Stimulated activated CD4-positive, alpha-beta T cell treated with anti-CD3 and anti-CD28 coated beads, Interleukin-4, amount 100 ng/mL, for 24 hours (primary cell): ENCODE measurements at places on chromosomes 1 and 21.

DNA sequence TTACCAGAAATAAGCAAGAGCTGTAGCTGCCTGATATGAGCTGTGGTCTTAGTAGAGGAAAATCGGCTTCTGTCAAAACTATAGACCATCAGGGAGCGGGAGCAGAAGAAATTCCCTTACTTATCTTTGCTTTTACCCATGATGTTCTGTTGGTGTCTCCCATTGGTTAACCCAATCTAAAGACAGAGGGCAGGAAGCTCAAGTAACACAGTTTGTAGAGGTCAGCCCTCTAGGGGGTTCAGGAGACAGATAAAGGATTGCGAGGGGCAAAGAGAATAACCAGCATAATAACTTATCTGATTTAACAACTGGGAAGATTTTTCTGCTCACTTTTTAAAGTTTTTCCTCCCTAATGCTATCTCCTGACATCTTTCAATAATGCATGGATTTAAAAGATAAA, 142.4 kb downstream of the NTMT2 start:
- DNase-seq = no peak

DNA sequence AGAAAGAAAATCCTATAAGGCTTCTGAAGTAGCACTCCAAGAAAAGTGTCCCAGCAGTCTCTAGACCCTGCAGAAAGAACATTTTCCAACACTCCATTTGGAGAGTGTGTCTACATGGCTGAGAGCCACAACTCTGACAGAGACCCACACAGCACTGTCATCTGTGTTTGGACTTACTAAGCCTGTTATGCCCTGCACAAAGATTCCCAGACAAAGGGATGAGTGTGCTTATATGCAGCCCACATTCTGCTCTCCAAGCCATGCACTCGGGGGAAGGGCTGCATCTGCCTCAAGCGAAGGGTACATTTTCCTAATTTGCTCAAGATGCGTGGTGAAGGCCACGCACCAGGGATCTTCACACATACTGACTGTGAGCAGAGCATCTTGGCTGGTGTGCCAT, 24.4 kb upstream of the SLAMF6 start:
- no peak for DNase-seq

DNA sequence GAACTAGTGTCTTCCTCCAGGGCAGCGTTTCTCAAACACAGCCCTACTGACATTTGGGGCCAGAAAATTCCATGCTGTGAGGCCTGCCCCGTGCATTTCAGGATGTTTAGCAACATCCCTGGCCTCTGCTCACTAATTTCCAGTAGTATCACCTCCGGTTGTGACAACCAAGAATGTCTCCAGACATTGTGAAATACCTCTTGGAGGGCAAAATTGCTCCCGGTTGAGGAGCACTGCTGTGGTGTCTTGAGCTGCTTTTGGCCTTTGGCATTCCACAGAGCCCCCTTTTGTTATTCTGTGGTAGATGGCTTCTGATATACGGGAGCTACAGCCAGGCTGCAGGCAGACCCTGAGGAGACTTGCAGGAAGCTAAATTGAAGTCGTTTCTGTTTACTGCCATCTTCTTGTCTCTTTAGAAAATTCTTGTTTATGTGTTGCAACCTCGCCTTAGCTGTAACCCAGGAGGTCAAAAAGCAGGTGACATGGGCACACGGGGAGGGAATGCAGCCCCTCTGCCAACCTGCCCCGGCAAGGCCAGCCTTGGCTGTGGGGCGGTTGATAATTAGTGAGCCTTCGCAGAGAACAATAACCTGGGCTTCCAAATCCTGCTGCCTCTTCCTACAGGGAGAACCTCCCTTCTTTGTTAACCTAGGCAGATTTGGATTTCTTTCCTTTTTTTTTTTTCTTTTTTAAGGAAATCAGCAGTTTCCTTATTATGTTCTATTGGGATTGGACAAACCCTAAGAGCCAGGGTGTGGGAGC, 74.7 kb upstream of the AKT3 start:
- no peak for DNase-seq

- DNase-seq = no peak
These were observed 5.0 kb downstream of the SELP start for GRCh38 chr1:169624912-169625311.

DNA sequence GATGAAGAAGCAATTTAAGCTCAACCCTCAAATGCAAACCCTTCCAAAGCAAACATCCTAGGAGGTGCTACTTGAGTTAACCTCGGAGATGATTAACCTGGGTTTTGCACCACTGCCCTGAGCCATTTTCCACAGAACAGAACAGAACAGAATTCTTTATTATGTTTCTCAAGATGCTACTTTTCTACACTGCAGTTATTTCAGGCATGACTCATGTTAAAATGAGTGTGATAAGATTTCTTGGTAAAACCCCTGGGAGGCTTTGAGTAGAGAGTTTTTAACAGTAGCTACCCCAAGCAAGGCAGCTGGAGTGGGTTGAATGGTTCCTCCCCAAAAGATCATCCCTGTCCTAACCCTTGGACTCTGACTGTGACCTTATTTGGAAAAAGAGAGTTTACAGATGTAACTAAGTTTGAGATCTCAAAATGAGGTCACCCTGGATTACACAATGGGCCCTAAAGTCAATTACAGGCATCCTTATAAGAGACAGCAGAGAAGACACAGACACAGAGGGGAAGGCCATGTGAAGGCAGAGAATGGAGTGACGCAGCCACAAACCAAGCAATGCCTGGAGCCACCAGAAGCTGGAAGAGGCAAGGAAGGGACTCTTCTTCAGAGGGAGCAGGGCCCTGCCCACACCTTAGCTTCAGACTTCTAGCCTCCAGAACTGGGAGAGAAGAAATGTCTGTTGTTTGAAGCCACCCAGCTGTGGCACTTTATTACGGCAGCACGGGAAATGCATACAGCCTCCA, 153.4 kb downstream of the ETS2 start:
- DNase-seq = no peak

DNA sequence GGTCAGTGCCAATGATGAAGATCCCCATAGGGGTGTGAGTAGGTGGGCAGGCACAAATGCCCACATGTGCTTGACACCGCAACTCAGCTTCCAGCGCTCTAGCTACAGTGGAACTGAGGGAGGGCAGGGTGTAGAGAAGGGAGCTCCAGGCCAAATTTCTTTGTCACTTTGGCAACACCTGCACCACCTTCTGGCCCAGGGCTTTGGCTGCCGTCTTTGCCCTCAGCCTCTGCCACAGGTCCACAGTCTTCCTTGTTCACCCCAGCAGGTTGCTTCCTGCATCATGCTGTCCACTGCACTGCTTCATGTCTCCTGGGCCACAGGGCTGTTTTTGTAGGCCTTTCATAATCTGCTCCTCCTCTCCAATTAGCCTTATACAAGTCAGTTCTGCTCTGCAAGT, 20.4 kb upstream of the FMOD start:
- DNase-seq = no peak

GRCh38 chr1:31574749-31575368, 1.5 kb upstream of the TINAGL1 start:
- DNase-seq = no peak

DNA sequence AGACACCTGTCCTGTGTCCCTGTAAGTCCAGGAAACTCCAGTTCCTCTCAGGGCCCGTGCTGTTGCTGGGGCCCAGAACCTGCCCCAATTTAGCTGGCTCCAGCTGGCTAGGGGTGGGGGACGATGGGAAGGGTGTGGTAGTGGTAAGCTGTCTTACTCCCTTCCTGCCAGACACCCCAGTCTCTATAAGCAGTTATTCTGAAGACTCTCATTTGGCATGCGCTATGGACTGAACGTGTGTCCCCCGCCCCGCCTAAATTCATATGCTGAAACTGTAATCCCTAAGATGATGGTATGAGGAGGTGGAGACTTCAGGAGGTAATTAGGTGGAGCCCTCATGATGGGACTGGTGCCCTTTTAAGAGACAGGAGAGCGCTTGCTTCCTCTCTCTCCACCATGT, 82.0 kb downstream of the MAP3K7CL start:
- DNase-seq = no peak

GRCh38 chr1:77556045-77556444, 126.4 kb downstream of the ZZZ3 start:
- no peak for DNase-seq

GRCh38 chr1:113904293-113904673, 316 bp downstream of the AP4B1 start:
- no peak for DNase-seq

- no peak for DNase-seq
These were observed 897 bp downstream of the EPHX4 start for GRCh38 chr1:92030656-92031107.

DNA sequence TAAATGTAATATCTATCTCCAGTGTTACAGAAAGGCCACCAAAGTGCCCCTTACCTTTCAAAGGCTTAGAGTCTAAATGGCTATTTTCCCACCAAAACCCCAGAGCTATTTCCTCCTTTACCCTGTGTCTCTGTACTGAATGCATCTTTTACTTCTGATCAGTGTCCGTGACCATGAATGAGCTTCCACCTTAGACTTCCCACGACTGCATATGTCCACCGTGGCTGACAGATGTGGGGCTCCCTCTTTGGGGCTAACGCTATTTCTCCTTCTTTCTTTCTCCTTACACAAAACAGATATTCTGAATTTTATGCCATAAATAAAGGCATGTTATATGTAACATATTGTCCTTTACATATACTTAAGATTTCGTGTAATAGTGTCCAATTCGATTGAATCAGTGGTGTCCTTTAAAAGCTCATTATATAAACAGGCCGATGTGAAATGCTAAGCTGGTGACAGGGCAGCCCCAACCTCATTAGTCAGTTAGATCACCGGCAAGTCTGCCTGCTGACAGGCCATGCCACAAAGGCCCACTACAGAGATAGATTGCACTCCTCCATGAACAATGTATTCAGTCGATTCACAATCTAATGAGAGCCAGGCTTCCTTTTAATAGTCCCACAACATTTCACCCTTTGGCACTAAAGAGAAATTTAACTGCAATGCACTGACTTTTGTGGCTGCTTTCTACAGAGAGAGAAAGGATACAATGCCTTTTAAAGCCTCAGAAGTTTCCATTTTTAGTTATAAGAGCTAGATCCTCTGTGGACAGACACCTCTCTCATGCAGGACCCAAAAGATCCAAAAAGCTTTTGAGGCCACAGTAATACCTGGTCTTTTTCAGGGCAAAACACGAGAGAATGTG, 297.9 kb downstream of the PCP4 start:
- DNase-seq = no peak

DNA sequence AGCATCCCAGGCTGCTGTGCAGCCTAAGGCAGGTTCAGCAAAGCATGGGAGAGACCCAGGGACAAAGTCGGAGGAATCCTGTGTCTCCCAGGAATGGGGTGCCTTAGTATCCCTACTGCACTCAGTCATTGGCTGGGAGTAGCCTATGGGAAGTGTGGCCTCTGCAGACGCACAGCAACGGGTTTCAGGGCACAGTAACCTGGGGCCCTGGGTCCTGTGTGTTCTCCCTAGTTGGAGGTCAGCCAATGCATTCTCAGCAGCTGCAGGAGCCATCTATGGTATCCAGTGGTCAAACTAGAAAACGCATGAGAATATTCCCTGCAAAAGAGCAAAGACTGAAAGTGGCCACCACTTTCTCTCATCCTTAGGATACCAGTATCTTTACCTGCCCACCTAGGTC, 13.7 kb upstream of the C1orf21 start:
- DNase-seq = no peak
